ENCODE measurements at places on chromosomes 3 and 15. TPM values are rescaled to one million over a fixed set of nuclear protein-coding genes. Genes with fewer than 3 reads are reported as not detected.

- no peak within 1 kb of the TSS for H3K4me3 ChIP-seq
- H3K27ac ChIP-seq: no peak within 1 kb of the TSS
- peaks cover 13% of the 10 kb centered on the region for H3K4me1 ChIP-seq
- H3K27me3 ChIP-seq: peaks cover 15% of the 10 kb centered on the region
- no peaks in the 10 kb centered on the region for H3K36me3 ChIP-seq
- no peak for DNase-seq
Measured at GRCh38 chr3:186612721-186613636, at the start of gene AHSG. AHSG (plus strand) TSS chr3:186613060; CDS start chr3:186613142, 82 bp downstream.

GRCh38 chr3:136883967-136884720, 22.1 kb downstream of the NCK1 start:
- no peaks in the 10 kb centered on the region for H3K27me3 ChIP-seq
- no peaks in the 10 kb centered on the region for H3K36me3 ChIP-seq
- peaks cover 66% of the 10 kb centered on the region for H3K4me1 ChIP-seq
- no peak overlapping the region for H3K27ac ChIP-seq

DNA sequence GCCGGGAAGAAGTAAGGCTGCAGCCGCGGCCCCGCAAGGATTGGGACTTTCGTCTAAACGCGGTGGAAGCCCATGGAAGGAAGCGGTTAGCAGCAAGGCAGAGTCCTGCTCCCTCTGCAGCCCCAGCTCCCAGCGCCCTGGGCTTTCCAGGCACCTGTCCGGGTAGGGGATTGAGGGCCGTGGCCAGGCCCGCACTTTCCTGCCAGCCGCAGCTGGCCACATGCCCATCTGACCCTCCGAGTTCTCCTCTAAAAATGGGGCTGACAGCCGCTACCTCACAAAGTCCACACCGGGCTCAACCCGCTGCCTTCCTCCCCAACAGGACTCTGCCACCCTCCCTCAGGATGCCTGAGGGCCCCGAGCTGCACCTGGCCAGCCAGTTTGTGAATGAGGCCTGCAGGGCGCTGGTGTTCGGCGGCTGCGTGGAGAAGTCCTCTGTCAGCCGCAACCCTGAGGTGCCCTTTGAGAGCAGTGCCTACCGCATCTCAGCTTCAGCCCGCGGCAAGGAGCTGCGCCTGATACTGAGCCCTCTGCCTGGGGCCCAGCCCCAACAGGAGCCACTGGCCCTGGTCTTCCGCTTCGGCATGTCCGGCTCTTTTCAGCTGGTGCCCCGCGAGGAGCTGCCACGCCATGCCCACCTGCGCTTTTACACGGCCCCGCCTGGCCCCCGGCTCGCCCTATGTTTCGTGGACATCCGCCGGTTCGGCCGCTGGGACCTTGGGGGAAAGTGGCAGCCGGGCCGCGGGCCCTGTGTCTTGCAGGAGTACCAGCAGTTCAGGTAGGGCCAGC, 1.9 kb downstream of the NEIL1 start:
- no peak for DNase-seq
- H3K4me1 ChIP-seq: peaks cover 40% of the 10 kb centered on the region
- H3K4me3 ChIP-seq: peak overlapping the region; percentile 68
- no peaks in the 10 kb centered on the region for H3K36me3 ChIP-seq
- H3K27ac ChIP-seq: peak overlapping the region; percentile 57

- H3K4me1 ChIP-seq: peaks cover 54% of the 10 kb centered on the region
- no peaks in the 10 kb centered on the region for H3K27me3 ChIP-seq
- no peaks in the 10 kb centered on the region for H3K36me3 ChIP-seq
Measured at GRCh38 chr15:58472821-58473581, 41.2 kb downstream of the LIPC start.

The MNS1 gene
- polyA plus RNA-seq: not detected

The C3orf22 gene
- not detected for polyA plus RNA-seq

The KIF23 gene
- polyA plus RNA-seq: 0.18 TPM

The MANF gene
- 64.5 TPM for polyA plus RNA-seq

The TNFAIP8L3 gene
- polyA plus RNA-seq: not detected
